ENCODE measurements at places on chromosomes 5 and 9.

- DNase-seq: no peak
Measured at GRCh38 chr9:126975327-126976220, 61.0 kb downstream of the RALGPS1 start.

DNA sequence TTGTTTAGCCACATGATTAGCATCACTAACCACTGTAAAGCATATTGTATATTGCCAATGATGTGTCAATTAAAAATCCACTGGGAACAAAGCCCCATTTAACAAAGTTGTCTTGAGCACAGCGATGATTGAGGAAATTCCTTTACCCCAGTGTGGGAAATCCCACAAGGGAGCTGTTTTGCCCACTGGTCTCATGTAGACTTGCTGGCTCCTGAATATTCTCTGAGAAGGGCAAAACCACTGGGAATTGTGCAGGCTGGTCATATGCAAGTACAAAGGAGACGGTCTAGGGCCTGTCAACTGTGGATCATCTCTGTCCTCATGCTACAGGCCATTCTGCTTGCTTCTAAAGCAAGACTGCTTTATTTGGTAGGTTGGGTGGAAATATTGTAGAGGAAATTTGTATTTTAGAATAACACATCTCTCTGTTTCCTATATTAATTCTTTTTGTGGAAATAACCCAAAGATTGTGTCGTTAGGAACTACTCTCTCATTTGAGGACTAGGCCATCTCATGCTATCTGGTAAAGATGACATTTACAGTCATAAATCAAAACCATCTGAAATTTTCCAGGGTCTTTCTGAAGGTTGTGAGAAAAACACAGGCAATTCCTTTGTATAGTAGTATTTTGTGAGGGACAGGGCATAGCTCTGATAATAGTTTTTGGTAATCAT, 60.2 kb downstream of the PARP8 start:
- no peak for DNase-seq

- DNase-seq: no peak
Measured at GRCh38 chr5:32840606-32841005, 129.5 kb downstream of the NPR3 start.

DNA sequence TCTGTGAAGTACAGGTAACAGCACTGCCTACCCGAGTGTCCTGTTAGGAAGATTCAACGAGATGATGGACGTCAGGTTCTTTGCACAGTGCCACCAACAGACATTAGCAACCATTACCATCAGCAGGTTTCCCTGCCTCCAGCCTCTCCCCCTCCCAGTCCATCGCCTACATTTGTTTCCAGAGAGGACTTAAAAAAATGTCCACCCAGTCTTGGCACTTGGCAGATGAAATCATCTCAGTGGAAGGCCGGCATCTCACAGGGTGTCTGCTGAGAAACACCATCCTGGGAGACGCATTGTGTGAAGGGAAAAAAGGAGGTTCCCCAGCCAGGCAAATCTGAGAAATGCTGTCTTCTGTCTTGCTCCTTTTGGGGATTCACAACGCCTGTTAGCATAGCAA, 58.2 kb downstream of the CRB2 start:
- DNase-seq: no peak

DNA sequence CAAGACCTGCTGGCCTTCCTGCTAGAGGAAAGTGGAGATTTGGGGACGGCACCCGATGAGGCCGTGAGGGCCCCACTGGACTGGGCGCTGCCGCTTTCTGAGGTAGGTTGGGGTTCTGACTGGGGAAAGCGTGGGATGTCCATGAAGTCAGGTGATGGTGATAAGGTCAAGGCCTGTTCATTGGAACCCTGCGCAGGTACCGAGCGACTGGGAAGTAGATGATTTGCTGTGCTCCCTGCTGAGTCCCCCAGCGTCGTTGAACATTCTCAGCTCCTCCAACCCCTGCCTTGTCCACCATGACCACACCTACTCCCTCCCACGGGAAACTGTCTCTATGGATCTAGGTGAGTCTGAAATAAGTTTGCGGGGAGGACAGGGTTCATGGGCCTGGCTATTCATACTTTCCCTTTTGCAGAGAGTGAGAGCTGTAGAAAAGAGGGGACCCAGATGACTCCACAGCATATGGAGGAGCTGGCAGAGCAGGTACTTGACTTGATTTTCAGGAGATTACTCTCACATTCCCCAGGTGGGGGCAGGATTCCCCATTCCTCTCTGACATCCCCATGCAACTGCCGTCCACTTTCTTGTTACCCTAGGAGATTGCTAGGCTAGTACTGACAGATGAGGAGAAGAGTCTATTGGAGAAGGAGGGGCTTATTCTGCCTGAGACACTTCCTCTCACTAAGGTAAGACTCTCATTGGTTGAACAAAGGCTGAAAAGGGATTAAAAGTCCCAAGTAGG, 505 bp downstream of the CREB3 start:
- DNase-seq: peak; percentile 85

- DNase-seq: no peak
Measured at GRCh38 chr5:122022966-122023365, 55.1 kb downstream of the LOX start.

DNA sequence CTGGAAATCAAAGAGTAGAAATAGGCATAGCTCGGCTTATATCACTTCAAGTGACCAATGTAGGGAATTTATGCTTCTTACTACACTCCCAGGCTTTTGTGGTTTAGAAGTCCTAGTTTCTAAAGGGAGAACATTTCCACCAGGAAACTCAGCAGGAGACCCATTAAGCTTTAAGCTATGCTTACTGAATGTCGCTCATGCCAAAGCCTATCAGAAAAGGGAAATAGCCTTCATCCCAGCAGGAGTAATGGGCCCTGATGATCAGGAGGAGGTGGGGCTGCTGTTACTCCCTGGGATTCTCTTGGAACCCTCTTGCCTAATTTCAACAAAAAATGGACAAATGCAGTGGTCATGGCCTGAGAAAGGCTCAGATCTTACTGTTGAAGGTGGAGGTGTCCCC, 54.5 kb upstream of the SEMA6A start:
- no peak for DNase-seq

DNA sequence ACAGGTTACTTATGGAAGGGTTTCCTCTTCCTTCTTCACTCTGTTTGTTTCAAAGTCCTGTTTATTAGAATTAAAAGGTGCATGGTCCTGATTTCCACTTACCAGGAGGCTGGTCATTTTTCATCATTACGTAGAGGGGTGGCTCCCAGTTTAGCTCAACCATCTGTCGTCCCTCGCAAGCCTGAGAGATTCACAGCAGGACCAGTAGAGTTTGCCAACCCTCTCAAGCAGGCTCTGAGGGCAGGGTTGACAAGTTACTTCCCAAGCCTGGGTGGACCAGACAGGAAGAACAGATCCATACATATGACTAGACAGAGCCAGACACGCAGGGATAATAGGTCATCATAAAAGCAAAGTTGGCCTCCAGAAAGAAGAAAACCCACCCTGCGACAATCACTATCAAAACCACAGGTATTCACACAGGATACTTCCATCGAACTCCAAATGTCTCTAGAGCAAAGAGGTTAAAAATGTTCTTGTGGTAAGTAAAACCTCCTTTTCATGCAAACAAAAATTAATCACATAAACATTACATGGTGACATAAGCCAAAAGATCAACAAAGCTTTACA, 151.9 kb downstream of the ELAVL2 start:
- DNase-seq: no peak

DNA sequence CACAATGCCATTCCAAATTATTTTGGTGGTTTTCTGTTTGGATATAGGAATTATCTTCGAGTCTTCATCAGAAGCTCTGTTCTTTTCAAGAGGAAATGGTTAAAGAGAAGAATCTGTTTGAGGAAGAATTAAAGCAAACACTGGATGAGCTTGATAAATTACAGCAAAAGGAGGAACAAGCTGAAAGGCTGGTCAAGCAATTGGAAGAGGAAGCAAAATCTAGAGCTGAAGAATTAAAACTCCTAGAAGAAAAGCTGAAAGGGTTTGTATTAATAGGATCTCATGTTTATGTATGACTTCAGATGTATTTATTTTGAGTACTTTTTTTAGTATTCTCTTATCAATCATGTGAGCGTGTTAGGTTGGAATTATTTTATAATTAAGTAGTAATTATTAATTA, 15.0 kb downstream of the HMMR start:
- DNase-seq: no peak

GRCh38 chr9:32928145-32928763, 73.2 kb downstream of the APTX start:
- no peak for DNase-seq

DNA sequence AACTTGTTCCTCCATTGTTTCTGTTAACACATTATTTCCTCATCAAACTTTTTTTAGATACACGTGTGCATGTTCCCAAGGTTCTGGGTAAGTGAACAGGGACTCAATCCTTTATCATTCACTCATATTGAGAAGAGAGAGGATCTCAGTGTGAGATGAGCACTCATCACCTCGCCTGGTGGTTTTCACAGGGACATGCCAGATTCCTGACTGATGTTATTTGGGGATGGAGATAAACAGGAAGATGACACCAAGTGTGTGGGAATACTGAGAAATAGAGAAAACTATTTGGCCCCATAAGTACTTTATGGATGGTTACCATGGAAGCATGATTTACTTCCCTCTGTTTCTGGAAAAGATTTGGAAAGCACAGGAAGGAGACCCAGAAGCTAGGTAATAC, 533.3 kb upstream of the DMAC1 start:
- no peak for DNase-seq

DNA sequence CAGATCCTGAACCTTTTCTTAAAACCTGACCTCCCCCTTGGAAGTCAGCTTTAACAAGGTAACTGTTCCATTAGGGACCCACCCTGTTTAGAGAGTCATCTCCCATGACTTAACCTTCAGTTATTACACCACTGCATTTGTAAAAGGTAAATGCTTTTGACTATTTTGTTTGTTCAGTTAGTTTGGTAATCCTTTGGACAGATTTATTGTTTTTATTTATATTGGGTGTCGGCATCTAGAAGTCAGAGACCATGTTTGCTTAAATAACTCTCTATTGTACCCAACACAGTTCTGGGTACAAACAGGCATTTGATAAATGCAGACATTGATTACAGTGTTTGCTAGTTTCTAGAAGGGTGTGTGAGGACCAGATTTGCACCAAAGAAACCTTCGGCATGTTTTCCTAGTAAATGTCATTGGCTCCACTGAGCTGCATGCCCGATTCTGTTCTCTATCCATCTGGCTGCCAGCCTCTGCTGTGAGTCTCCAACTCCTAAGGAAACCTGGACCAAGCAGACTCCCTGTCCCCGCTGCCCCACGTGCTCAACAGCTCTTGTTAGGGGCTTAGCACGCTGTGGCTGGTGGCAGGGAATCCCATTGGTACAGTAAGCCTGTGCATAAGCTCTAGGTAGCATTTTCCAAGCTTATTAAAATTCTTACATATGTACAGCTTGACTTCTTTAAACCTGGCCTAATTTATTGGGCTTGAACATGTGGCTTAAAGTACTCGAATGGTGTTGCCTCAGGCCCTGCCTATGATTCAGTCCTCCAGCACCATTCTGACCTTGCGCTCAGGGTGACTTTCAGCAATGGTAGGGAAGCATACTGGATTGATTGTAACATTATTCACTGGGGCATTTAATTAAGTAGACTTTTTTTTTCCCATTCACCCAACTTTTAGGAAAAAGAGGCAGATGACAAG, 6.6 kb downstream of the PCBD2 start:
- DNase-seq: no peak

- peak; percentile 18 for DNase-seq
Measured at GRCh38 chr5:37889612-37890317, 49.9 kb upstream of the GDNF start.

DNA sequence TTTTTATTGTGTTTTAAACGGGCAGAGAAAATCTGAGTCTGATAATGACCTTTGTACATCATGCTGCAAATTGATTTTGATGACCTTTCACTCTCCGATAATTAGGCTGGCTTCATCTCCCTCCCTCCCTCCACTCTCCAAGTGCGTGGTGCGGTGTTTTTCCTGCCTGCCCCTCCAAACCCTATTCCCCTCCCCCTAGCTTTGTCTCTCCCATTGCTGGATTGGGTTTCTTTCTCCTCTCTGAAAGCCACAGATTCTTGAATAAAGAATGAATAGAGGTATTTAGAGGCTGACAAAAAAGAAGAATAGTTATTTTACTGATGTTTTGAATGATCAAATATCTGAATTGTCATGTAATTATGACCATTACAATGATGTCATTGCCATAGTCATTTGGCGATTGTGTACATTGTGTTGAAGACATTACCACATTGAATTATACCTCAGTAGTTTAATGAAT, 571.1 kb upstream of the ZNF608 start:
- no peak for DNase-seq

- no peak for DNase-seq
Measured at GRCh38 chr5:116135344-116135743, 50.5 kb downstream of the COMMD10 start.

GRCh38 chr9:104388071-104388470, 116.0 kb upstream of the OR13F1 start:
- DNase-seq: no peak

DNA sequence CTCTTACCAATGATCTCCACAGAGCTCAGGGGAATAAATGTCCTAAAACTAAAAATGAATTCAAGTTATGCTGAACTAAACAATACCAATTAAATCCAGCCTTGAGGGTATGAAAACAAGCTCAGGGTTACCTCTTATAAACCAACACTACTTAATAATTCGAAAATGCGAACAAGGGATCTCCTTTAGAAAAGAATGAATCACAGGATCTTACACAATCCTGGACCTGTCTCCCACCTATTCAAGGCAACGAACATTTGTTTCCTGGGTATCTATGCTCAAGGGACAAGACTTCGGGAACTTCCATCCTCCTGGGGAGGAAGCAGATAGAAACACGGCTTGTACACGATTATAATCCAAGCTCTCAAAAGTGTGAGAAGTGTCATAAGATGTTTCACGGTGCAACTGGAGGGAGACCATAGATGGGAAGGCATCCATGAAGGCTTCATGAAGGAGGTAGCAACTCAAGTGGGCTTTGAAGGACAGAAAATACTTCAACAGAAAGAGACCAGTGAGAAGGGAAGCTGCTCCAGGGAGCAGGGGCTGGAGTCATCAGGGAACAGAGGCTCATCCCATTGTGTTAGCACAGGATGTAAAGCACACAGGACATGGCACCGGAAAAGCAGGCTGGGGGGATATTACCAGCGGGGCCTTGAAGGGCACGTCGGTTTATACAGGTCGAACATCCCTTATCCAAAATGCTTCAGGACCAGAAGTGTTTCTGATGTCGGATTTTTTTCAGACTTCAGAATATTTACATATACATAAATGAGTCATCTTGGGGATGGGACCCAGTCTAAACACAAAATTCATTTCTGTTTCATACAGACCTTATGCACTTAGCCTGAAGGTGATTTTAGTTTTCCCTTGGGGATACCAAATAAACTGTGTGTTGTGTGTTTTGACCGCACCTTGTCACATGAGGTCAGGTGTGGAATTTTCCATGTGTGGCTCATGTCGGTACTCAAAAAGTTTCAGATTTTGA, 87.4 kb downstream of the TLE1 start:
- DNase-seq: peak; percentile 61

All from choroid plexus epithelial cell (primary cell).